ENCODE measurements at places on chromosomes 2 and 18. TPM values are rescaled to one million over a fixed set of nuclear protein-coding genes. Genes with fewer than 3 reads are reported as not detected.

NCL gene
- total RNA-seq = 232 TPM

PID1 gene
- total RNA-seq = 40.8 TPM

NEUROD1 gene
- not detected for total RNA-seq

CNGA3 gene
- 0.13 TPM for total RNA-seq

SFTPB gene
- total RNA-seq = not detected

HAAO gene
- total RNA-seq = 0.53 TPM

CYRIA gene
- total RNA-seq = 1.5 TPM

All from aortic smooth muscle cell (primary cell).